Large intestine (tissue), 12 donors: ENCODE measurements at places on chromosomes 2 and 18. TPM values are rescaled to one million over a fixed set of nuclear protein-coding genes. Genes with fewer than 3 reads are reported as not detected.

- DNase-seq: peak; percentile 40
These were observed 2.3 kb downstream of the EGR4 start for GRCh38 chr2:73291093-73291460.

Gene STARD6
- 0.06 TPM for polyA plus RNA-seq

DNA sequence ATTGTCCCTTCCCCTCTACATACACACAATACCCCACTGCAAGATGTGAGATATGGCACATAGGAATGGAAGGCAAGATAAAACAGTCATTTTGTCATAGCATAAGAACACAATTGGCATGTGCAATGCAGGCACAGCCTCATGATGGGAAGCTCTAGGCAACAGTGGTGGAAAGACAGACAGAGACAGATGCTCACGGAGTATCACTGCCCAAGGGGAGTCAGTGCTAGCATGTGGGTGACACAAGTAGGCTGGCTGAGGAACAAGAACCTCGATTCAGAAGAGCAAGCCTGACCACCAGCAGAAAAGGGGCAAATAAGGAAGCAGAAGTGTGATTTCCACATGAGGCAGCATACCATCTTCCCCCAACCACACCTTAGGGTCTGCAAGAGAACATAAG, 323.6 kb downstream of the PAX3 start:
- DNase-seq: no peak

DNA sequence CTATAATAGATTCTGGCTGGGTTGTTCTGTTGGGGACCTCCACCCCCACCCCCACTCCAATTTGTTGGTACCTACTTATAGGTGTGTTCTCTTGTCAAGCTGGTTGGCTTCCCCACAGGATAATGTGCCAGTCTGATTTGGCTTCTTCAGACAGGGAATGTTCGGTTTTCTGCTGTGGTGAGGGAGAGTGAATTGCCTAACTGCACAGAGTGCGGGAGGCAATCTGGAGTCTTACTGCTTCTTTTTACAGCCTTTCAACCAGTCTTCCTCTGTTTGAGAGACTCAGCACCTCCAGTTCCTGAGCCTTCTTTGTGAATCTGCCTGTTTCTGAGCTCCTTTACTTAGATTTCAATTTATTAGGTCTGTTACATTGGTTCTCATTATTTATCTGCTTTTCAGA, 27.4 kb upstream of the SNORC start:
- DNase-seq: no peak

- no peak for DNase-seq
These were observed 24.1 kb downstream of the GPR35 start for GRCh38 chr2:240649331-240649730.

Gene HRH4
- 0.19 TPM for polyA plus RNA-seq
